ENCODE measurements at places on chromosomes 13 and 19. TPM values are rescaled to one million over a fixed set of nuclear protein-coding genes. Genes with fewer than 3 reads are reported as not detected.
A peak's percentile ranks its signal among the peaks of the same experiment; 100 is the strongest.

TMEM59L gene
- 0.97 TPM for total RNA-seq

- H3K36me3 ChIP-seq, result peaks cover 15% of the 10 kb centered on the region
- H3K4me1 ChIP-seq, result no peaks in the 10 kb centered on the region
- DNase-seq, result no peak
- H3K27me3 ChIP-seq, result no peaks in the 10 kb centered on the region
- H3K4me3 ChIP-seq, result no peak overlapping the region
Measured at GRCh38 chr19:12465211-12465610, 19.4 kb downstream of the ZNF709 start.

KLK5 gene
- total RNA-seq, result not detected

GRCh38 chr19:12723641-12724426 lies at the start of gene TNPO2:
Gene TNPO2, minus strand, starts transcription at chr19:12723932. Its CDS starts 2,955 bp downstream, at chr19:12720977.
- H3K36me3 ChIP-seq, result peaks cover 2% of the 10 kb centered on the region
- no peaks in the 10 kb centered on the region for H3K27me3 ChIP-seq

RINL gene
- total RNA-seq, result 11.4 TPM

GRCh38 chr19:7395360-7396066 lies 46.8 kb downstream of the ARHGEF18 start:
- H3K4me3 ChIP-seq, result peak overlapping the region; percentile 95
- peak overlapping the region; percentile 51 for H3K27ac ChIP-seq
- no peaks in the 10 kb centered on the region for H3K36me3 ChIP-seq
- H3K27me3 ChIP-seq, result no peaks in the 10 kb centered on the region
- H3K4me1 ChIP-seq, result peaks cover 69% of the 10 kb centered on the region
- DNase-seq, result no peak

GRCh38 chr13:33543631-33544265 lies 258.2 kb upstream of the STARD13 start:
- H3K27me3 ChIP-seq, result no peaks in the 10 kb centered on the region
- peak overlapping the region; percentile 66 for H3K4me3 ChIP-seq
- H3K4me1 ChIP-seq, result peaks cover 36% of the 10 kb centered on the region
- no peaks in the 10 kb centered on the region for H3K36me3 ChIP-seq
- peak overlapping the region; percentile 99 for H3K27ac ChIP-seq

GRCh38 chr19:31533114-31533513 lies 183.9 kb upstream of the TSHZ3 start:
- H3K27me3 ChIP-seq, result no peaks in the 10 kb centered on the region
- no peaks in the 10 kb centered on the region for H3K36me3 ChIP-seq
- H3K4me3 ChIP-seq, result no peak overlapping the region
- H3K4me1 ChIP-seq, result no peaks in the 10 kb centered on the region

DNA sequence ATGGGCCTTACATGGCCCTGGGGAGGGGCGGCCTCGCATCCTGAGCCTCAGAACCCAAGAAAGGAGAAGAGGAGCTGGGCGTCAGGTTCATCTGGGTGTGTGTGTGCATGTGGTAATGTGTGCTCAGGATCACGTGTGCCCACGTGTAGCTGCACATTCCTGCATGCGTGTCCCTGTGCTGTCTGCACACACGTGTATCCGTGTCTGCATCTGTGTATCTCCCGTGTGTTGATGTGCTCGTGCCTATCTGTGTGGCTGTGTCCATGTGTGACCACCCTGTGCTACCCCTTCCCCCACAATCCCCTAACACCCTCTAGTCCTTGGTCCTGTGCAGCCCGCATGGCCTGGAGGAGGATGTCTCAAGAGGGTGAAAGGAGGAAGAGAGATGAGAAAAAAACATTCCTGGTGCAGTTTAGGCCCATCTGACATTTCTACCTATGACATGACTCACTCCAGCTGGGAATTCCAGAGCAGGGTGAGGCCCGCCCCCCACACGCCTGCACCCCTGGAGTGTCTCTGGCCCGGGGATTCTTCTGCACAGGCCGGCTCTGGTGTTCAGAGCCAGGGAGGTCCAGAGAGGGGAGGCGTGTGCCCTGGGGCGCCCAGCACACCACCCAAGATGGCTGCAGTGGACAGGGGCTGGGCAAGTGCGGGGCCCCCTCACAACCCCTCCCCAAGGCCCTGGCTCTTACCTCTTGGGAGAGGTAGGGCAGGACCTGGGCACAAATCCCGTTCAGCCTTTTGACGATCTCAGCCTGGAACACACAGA lies 7.1 kb downstream of the TLE5 start:
- H3K27ac ChIP-seq, result no peak overlapping the region
- no peaks in the 10 kb centered on the region for H3K4me1 ChIP-seq
- no peaks in the 10 kb centered on the region for H3K27me3 ChIP-seq
- H3K4me3 ChIP-seq, result no peak overlapping the region
